A549 treated with ZK216348 at 1 μM for 4 hours (cell line): ENCODE measurements at places on chromosomes 3 and 15. TPM values are rescaled to one million over a fixed set of nuclear protein-coding genes. Genes with fewer than 3 reads are reported as not detected.

The PSTPIP1 gene
- not detected in 5 replicates for total RNA-seq

The GRIP2 gene
- total RNA-seq: 0.52 to 2.0 TPM (median 1.4 TPM) in 5 replicates

The FANCD2OS gene
- not detected in 5 replicates for total RNA-seq

The RARB gene
- 5.0 to 9.4 TPM (median 7.9 TPM) in 5 replicates for total RNA-seq

The INKA1 gene
- total RNA-seq: 1.1 to 3.0 TPM (median 2.3 TPM) in 5 replicates

The SCN11A gene
- 0.02 TPM in 2 of 5 replicates, not detected in the others for total RNA-seq

The SNRPA1 gene
- 99.6 to 129 TPM (median 111 TPM) in 5 replicates for total RNA-seq
